ENCODE measurements at places on chromosomes 2 and 18.

DNA sequence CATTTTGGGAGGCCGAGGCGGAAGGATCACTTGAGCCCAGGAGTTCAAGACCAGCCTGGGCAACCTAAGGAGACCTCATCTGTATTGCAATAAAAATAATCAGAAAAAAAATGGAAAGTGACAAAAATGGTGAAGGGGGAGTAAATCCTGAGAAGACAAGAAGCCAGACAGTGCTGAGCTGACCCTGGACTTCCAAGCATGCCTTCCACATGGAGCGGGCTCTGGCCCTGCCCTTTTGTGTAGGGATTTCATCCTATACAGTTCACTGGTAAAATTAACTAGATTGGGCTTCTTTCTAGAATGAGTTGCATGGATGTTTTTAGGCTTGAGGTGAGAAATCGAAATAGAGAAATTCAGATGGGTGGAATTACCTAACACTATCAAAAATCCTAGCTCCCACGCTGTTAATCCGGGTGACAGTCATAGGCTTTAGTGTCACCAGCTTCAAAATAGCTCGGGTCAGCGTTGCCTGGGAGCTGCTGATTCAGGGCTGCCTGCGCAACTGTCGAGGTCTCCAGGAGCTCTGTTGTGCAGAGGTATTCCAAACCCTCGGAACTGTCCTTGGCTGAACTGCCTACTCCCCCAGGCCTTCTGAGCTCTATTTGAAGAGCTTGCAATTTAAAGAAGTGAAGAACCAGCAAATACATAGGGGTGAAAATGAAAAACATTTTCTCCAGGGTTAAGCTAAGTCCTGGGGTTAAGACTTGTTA lies 21.5 kb upstream of the ZNF532 start:
- peak overlapping the region; percentile 17 for H3K27ac ChIP-seq
- peak; percentile 28 for DNase-seq
- peaks cover 37% of the 10 kb centered on the region for H3K27me3 ChIP-seq
- no peak overlapping the region for H3K4me3 ChIP-seq

- H3K4me1 ChIP-seq: peaks cover 5% of the 10 kb centered on the region
- peaks cover 24% of the 10 kb centered on the region for H3K27me3 ChIP-seq
- H3K4me3 ChIP-seq: no peak overlapping the region
- DNase-seq: no peak
- H3K36me3 ChIP-seq: no peaks in the 10 kb centered on the region
Observed at GRCh38 chr2:240161087-240161750, 20.8 kb upstream of the OTOS start.

DNA sequence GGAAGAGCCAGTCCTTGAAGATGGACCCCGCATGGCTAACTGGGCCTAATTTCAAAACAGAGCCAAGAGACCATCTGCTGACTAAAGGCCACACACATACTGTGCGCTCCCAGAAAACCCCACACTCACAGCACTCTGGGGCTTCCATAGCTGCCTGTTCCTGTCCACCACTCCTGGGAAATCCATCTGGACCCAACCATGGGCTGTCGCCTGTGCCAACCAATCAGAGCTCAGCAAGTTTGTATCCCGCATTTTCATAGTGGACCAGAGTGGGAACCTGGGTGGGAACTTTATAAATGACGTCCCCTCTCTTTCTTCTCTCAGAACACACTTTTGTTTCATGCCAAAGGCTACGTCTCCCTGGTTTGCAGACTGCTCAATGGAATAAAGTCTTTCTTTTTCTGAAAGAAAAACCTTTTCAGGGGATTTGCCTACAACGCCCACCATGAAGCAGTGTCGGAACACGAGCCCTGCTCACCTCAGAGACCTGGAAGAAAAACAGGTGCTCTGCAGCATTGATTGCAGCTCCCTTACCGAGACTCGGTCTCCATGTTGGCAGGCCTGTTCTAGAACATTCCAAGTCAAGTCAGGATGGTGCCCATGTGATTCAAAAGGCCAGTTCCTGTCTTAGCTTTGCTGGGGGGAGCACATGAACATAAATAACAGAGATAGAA lies 137.2 kb upstream of the GPC1 start:
- peaks cover 15% of the 10 kb centered on the region for H3K27me3 ChIP-seq
- H3K4me3 ChIP-seq: no peak overlapping the region
- no peaks in the 10 kb centered on the region for H3K36me3 ChIP-seq

DNA sequence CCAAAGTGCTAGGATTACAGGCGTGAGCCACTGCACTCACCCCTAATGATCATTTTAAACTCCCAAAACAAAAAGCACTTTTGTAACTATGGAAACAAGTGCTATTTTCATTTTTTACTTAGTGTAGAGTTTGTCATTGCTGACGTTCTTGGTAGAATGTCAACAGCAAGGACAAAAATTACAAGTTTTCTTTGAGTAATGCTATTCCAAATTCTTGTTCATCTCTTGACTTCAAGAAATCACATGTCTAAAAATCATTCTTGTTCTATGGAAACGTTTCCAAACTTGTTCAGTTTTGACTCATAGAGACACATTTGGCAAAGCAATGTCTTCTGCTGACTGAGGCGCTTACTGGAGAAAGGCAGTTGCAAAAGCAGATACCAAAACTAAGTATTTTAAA lies 82.6 kb downstream of the MBP start:
- peaks cover 17% of the 10 kb centered on the region for H3K27me3 ChIP-seq
- H3K36me3 ChIP-seq: no peaks in the 10 kb centered on the region
- no peak overlapping the region for H3K4me3 ChIP-seq
- peaks cover 24% of the 10 kb centered on the region for H3K4me1 ChIP-seq
- DNase-seq: no peak

DNA sequence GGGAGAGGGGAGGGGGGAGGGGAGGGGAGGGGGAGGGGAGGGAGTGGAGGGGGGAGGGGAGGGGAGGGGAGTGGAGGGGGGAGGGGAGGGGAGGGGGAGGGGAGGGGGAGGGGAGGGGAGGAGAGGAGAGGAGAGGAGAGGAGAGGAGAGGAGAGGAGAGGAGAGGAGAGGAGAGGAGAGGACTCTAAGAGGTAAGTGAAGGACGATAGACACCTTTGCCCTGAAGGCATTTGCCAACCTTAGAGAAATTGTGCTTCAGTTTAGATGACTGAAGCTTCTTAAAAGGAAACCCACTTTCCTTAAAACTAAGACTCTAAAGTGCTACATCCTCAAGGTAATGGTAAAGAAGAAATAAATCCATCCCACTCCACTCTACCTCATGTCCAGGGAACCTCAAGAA lies 19.2 kb downstream of the GPR75 start:
- no peaks in the 10 kb centered on the region for H3K4me1 ChIP-seq
- no peak for DNase-seq
- H3K4me3 ChIP-seq: no peak overlapping the region
- no peak overlapping the region for H3K27ac ChIP-seq

GRCh38 chr2:2645162-2645855 lies 314.2 kb upstream of the MYT1L start:
- no peak overlapping the region for H3K27ac ChIP-seq
- H3K4me1 ChIP-seq: peaks cover 72% of the 10 kb centered on the region
- H3K4me3 ChIP-seq: no peak overlapping the region
- peaks cover 9% of the 10 kb centered on the region for H3K27me3 ChIP-seq
- no peak for DNase-seq

DNA sequence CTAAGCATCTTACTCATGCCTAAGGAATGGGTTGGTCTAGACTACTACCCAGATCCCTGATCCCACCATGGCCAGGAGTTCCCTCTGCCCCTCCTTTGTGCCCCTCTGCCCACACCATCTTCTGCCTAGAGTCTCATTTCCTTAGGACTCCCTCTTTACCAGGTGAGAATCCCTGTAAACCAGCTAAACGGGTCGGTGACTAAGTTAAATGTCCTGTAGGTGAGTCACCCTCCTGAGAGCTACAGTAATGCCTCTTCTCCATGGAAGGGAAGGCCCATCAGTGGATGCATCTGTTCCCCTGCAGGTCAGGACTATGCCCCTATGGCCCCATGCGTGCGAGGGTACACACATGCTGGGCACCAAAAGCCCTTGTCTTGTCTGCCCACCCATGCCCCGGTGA lies 25.4 kb downstream of the PTGR3 start:
- H3K27ac ChIP-seq: no peak overlapping the region
- peaks cover 23% of the 10 kb centered on the region for H3K4me1 ChIP-seq
- peaks cover 4% of the 10 kb centered on the region for H3K27me3 ChIP-seq
- no peak for DNase-seq
- no peak overlapping the region for H3K4me3 ChIP-seq

GRCh38 chr2:113233593-113234550 lies 44.8 kb downstream of the PAX8 start:
- H3K27ac ChIP-seq: peak overlapping the region; percentile 95
- DNase-seq: no peak
- H3K27me3 ChIP-seq: peaks cover 6% of the 10 kb centered on the region
- peaks cover 87% of the 10 kb centered on the region for H3K36me3 ChIP-seq

DNA sequence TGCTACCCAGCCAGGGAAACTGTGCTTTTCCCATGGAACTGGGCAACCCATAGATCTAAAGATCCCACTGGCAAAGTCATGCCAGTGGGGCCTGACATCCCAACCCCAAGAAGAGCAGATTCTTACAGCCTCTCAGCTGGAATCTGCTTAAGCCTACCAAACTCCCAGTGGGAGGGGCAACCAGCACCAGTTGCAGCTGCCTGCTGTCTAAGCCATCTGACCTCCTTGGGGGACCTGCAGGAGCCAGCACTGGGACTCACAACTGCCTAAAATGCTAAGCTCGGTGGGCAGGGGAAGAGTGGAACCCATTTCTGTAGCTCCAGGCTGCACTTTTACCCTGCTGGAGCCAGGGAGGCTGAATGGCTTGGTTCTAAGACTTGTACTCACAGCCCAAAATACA lies 770.7 kb upstream of the SLC8A1 start:
- no peaks in the 10 kb centered on the region for H3K4me1 ChIP-seq
- no peaks in the 10 kb centered on the region for H3K36me3 ChIP-seq
- H3K27ac ChIP-seq: no peak overlapping the region
- no peaks in the 10 kb centered on the region for H3K27me3 ChIP-seq
- no peak for DNase-seq

DNA sequence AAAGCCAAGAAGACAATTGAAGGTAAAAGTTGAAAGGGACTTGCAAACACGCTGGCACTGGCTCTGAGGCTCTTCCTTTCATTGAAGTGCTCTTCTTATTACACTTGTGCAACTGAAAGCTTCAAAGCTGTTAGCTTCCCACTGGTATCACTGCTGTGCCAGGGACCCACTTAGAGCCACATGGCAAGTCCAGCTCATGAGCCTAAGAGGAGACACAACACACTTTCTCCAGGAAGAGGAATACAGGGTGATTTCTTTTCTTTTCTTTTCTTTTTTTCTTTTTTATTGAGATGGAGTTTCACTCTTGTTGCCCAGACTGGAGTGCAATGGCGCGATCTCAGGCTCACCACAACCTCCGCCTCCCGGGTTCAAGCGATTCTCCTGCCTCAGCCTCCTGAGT lies 218.2 kb downstream of the ATAD2B start:
- H3K27ac ChIP-seq: no peak overlapping the region
- H3K4me1 ChIP-seq: peaks cover 22% of the 10 kb centered on the region
- H3K4me3 ChIP-seq: no peak overlapping the region
- no peak for DNase-seq
- peaks cover 2% of the 10 kb centered on the region for H3K27me3 ChIP-seq

GRCh38 chr18:59968583-59968982 lies 68.8 kb downstream of the PMAIP1 start:
- H3K36me3 ChIP-seq: no peaks in the 10 kb centered on the region
- H3K27me3 ChIP-seq: no peaks in the 10 kb centered on the region
- no peaks in the 10 kb centered on the region for H3K4me1 ChIP-seq
- no peak overlapping the region for H3K4me3 ChIP-seq
- H3K27ac ChIP-seq: no peak overlapping the region

- H3K4me3 ChIP-seq: peak overlapping the region; percentile 34
- no peaks in the 10 kb centered on the region for H3K36me3 ChIP-seq
- peaks cover 23% of the 10 kb centered on the region for H3K4me1 ChIP-seq
- peak overlapping the region; percentile 95 for H3K27ac ChIP-seq
Observed at GRCh38 chr18:49944663-49945062, 131.3 kb upstream of the ACAA2 start.

GRCh38 chr18:2173486-2173885 lies 397.8 kb downstream of the METTL4 start:
- no peaks in the 10 kb centered on the region for H3K36me3 ChIP-seq
- no peak overlapping the region for H3K4me3 ChIP-seq
- H3K4me1 ChIP-seq: no peaks in the 10 kb centered on the region
- no peak overlapping the region for H3K27ac ChIP-seq

- H3K4me3 ChIP-seq: no peak overlapping the region
- H3K36me3 ChIP-seq: peaks cover 2% of the 10 kb centered on the region
- no peaks in the 10 kb centered on the region for H3K4me1 ChIP-seq
Observed at GRCh38 chr2:203003716-203004115, 11.0 kb upstream of the NBEAL1 start.

- no peak overlapping the region for H3K27ac ChIP-seq
- no peak overlapping the region for H3K4me3 ChIP-seq
- no peak for DNase-seq
- peaks cover 49% of the 10 kb centered on the region for H3K4me1 ChIP-seq
- H3K36me3 ChIP-seq: no peaks in the 10 kb centered on the region
Observed at GRCh38 chr2:735670-736218, 58.5 kb upstream of the TMEM18 start.

Data from nephron progenitor cell (in vitro differentiated cells).